ENCODE measurements at places on chromosomes 1 and 21.
A peak's percentile ranks its signal among the peaks of the same experiment; 100 is the strongest.

DNA sequence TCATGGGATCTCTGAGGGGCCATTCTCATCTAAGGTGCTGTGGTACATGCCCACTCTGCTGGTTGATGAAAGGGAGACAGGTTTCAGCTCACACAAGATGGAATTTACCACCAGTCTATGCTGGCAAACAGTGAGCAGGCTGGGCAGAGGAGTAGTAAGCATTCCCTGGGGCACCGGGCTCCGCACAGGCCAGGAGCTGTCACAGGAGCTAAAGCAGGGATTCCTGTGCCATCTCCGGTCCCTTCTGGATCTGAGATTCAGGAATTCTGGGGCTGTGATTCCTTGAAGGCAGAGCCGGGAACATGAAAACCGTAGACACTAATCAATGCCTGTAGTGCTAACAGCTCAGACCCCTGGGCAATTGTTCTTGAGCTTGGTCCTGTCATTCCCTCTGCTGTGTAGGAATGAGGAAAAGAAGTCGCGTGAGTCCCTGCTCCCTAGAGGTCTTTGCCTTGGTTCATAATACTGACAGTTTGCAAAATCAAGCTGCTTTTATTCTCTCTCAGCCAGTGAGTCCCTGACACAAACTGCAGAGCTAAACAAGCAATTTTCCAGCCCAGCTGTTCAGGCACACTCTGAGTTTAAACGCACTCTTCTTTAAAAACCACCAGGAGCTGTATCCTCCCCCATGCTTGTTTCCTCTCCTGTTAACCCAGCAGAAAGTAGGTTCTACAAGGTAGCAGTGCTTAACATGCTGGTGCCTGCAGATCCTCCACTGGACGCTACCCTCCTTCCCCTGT is 52.5 kb downstream of the MDM4 start:
- DNase-seq, result no peak
- peaks cover 28% of the 10 kb centered on the region for H3K4me1 ChIP-seq
- H3K36me3 ChIP-seq, result peaks cover 16% of the 10 kb centered on the region

GRCh38 chr1:73722055-73722454 is 475.9 kb downstream of the LRRIQ3 start:
- H3K36me3 ChIP-seq, result no peaks in the 10 kb centered on the region
- DNase-seq, result no peak
- H3K27me3 ChIP-seq, result no peaks in the 10 kb centered on the region
- H3K4me3 ChIP-seq, result no peak overlapping the region
- no peaks in the 10 kb centered on the region for H3K4me1 ChIP-seq
- H3K27ac ChIP-seq, result no peak overlapping the region

DNA sequence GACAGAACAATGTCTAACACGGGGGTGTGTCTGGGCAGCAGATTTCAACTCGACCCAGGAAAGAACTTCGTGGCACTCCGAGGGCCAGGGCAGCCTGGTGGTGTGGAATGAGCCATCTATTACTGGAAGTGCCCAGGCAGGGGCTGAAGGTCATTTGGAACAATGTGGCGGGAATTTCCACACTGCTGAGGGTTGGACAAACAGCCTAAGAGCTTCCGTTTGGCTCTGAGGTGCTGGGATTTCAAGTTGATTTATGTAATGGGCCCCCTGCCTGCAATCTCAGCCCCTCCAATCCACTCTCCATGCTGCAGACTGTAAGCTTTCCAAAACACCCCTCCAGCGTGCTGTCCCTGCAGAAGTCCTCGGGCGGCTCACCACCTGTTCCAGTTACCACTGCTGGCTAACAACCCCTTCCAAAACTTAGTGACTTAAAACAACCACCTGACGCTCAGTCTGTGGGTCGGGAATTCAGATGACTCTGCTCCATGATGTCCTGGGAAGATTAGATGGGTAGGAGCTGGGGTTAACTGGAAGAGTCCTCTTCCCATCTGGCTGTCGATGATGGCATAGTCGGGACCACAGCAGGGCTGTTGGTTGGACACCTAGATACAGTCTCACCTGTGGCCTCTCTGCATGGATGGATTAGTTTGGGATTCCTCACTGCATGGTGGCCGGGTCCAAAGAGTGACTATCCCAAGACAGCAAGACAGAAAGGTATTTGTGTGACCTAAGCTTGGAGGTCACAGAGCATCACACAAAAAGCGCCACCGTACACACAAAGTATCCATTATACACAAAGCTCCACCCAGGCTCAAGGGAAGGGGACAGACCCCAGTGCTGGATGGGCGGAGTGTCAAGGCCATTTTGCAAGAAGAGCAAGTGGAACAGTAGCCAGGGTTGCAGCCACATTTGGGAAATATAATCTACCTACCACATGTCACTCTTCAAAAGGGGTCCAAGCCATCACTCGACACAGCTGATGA is 89.7 kb upstream of the IFFO2 start:
- no peak overlapping the region for H3K4me3 ChIP-seq
- peaks cover 13% of the 10 kb centered on the region for H3K27me3 ChIP-seq
- no peak for DNase-seq

DNA sequence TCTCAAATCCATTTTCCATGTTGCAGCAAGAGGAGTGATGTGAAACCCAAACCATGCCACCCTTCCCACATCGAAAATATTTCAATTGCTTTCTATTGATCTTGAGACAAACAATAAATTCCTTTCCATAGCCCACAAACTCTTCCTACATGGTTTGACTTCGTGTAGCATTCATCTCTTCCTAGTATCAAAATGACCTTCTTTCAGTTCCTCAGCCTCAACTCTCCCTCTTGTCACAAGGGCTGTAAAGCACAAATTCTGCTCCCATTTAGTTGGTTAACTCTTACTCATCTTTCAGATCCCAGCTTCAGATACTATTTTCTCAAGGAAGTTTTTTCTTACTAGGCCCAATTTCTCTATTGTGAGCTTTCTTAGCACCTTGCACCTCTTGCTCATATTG is 99.0 kb downstream of the ZNF281 start:
- DNase-seq, result no peak
- peak overlapping the region; percentile 4 for H3K27ac ChIP-seq
- H3K4me1 ChIP-seq, result peaks cover 56% of the 10 kb centered on the region
- peaks cover 12% of the 10 kb centered on the region for H3K36me3 ChIP-seq

GRCh38 chr21:15301736-15302135 is 236.9 kb upstream of the NRIP1 start:
- no peak overlapping the region for H3K4me3 ChIP-seq
- H3K36me3 ChIP-seq, result no peaks in the 10 kb centered on the region
- H3K4me1 ChIP-seq, result no peaks in the 10 kb centered on the region
- no peak for DNase-seq
- H3K27ac ChIP-seq, result no peak overlapping the region
- H3K27me3 ChIP-seq, result peaks cover 8% of the 10 kb centered on the region

DNA sequence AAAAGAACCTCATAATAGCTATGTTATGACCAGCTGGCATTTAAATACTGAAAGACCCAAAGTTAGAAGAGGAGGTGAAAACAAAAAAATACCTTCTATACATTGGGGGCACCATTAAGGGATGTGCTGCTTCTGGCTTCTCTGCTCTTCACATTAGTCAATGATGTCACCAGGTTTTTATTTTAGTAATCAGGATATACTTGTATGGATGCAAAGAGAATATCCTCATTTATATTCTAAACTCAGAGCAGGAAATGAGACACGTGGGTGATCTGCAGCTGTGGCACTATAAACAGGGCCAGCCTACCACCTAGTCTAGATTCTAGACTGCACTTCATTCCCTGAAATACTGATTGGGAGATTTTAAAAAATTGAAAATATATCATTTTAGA is 51.2 kb downstream of the WLS start:
- H3K27ac ChIP-seq, result no peak overlapping the region
- no peaks in the 10 kb centered on the region for H3K27me3 ChIP-seq
- H3K36me3 ChIP-seq, result peaks cover 24% of the 10 kb centered on the region
- no peak overlapping the region for H3K4me3 ChIP-seq
- no peak for DNase-seq

DNA sequence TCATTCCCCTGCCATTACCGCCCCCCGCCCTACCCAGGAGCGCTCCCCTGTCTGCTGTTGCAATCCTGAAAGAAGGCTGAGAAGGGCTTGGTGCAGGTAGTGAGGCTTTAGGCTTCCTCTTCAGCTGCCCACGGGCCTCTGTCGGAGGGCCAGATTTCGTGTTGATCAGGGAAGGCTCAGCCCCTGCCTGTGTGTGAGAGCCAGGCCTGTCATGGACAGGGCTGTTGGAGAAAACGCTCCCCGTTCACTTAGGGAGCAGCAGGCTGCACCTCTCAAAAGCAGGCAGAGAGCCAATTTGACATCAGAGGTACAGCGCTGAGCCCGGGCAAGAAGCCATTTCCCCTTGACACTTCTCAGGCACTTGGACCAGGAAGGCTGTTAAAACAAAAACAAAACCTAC is 19.0 kb downstream of the TEX35 start:
- peaks cover 41% of the 10 kb centered on the region for H3K4me1 ChIP-seq
- no peak overlapping the region for H3K27ac ChIP-seq
- no peak overlapping the region for H3K4me3 ChIP-seq
- peaks cover 2% of the 10 kb centered on the region for H3K27me3 ChIP-seq
- H3K36me3 ChIP-seq, result no peaks in the 10 kb centered on the region
- no peak for DNase-seq

GRCh38 chr1:225917101-225917500 is 6.9 kb downstream of the PYCR2 start:
- no peak overlapping the region for H3K4me3 ChIP-seq
- no peaks in the 10 kb centered on the region for H3K27me3 ChIP-seq
- peaks cover 31% of the 10 kb centered on the region for H3K4me1 ChIP-seq
- DNase-seq, result no peak
- H3K27ac ChIP-seq, result peak overlapping the region; percentile 22

GRCh38 chr21:34892209-34892608 is 156.9 kb downstream of the RUNX1 start:
- no peak overlapping the region for H3K27ac ChIP-seq
- H3K4me1 ChIP-seq, result peaks cover 36% of the 10 kb centered on the region
- no peak for DNase-seq
- peak overlapping the region; percentile 83 for H3K4me3 ChIP-seq

GRCh38 chr1:209409780-209410179 is 173.7 kb upstream of the CAMK1G start:
- peaks cover 14% of the 10 kb centered on the region for H3K36me3 ChIP-seq
- H3K27me3 ChIP-seq, result no peaks in the 10 kb centered on the region
- peak overlapping the region; percentile 87 for H3K27ac ChIP-seq
- peak overlapping the region; percentile 24 for H3K4me3 ChIP-seq
- peaks cover 57% of the 10 kb centered on the region for H3K4me1 ChIP-seq

GRCh38 chr1:22494144-22494543 is 42.5 kb downstream of the ZBTB40 start:
- no peaks in the 10 kb centered on the region for H3K4me1 ChIP-seq
- H3K36me3 ChIP-seq, result peaks cover 15% of the 10 kb centered on the region
- no peak overlapping the region for H3K27ac ChIP-seq
- no peak overlapping the region for H3K4me3 ChIP-seq
- H3K27me3 ChIP-seq, result no peaks in the 10 kb centered on the region

DNA sequence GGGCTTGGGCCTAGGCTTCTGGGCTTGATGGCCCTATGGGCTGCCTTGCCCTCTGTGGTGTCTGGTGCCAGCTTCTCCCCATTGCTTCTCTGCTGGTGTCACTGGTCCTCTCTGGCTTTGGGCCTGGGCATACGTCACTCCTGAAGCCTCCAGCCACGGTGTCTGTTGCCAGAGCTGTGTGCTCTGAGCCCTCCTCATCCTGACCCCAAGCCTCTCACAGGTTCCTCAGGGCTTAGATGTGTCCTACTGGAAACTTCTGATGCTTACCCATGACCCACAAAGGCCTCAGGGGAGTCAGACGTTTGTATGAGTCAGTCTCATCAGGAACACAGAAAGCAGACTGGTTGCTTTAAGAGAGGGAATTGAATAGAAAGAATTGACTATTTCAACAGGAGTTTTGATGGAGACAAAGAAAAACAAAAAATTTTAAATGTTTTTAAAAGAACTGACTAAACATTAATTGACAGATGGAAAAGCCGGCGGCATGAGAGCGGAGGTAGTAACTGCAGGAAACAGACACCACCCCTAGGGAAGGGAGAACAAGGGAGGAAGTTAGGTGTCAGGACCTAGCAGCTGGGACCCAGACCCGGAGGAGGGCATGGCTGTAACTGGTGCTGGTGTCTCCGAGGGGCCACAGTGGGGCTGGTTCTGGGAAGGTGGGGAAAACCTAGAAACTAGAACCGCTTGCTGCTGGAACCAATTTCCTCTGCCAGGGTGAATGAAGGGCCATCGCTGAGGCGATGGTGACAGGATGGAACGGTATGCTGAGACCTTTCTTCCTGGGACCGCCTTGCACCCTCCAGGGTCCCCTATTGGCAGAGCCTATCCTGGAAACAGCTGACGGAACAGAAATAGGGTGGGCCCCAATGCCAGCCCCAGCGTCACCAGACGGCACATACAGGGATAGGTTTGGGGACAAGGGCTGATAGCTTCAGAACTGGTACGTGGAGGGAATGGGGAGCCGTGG is 40.0 kb upstream of the CITED4 start:
- peak overlapping the region; percentile 48 for H3K4me3 ChIP-seq
- H3K36me3 ChIP-seq, result no peaks in the 10 kb centered on the region
- peak overlapping the region; percentile 74 for H3K27ac ChIP-seq
- DNase-seq, result peak; percentile 77
- no peaks in the 10 kb centered on the region for H3K27me3 ChIP-seq

DNA sequence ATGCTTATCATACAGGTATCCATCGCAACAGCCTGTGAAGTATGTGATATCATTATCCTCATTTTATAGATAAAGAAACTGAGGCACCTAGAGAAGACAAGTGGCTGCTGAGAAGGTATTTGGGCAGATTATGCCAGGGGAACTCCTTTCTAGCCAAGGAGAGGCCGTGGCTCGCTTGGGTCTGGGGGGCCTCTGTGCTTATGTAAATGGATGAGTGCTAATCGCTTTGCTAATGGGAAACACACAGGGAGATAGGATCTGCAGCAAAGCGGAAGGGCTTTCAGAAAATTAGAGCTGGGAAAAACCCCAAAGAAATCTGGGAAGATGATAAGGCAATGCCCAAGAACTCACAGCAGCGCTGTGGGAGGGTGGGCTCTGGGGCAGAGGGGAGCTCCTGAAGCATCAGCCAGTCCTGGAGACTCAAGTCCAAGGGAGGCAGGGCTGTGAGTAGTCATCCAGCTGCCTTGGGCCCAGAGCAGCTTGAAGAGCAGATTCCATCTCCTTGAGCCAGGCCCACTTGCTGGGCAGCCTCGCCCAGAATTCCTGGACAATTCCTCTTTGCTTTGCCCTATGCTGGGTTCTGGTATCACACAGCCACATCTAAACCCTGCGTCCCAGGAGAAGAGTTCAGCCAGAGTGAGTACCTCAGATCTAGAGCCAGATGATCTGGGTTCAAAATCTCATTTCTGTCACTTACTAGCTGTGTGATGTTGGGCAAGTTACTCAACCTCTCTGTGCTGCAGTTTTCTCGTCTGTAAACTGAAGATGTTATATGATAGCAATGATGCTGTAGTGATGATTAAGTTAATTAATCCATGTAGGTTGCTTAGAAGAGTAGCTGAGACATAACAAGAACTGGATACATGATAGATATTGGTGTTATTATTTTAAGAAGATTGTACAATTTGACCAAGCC is 36.7 kb downstream of the FOXD2 start:
- DNase-seq, result no peak
- H3K36me3 ChIP-seq, result no peaks in the 10 kb centered on the region
- H3K4me1 ChIP-seq, result no peaks in the 10 kb centered on the region
- H3K27me3 ChIP-seq, result peaks cover 12% of the 10 kb centered on the region
- no peak overlapping the region for H3K27ac ChIP-seq

GRCh38 chr1:7538033-7538432 is 233.1 kb upstream of the VAMP3 start:
- no peak overlapping the region for H3K4me3 ChIP-seq
- DNase-seq, result peak; percentile 25
- H3K27me3 ChIP-seq, result no peaks in the 10 kb centered on the region
- H3K36me3 ChIP-seq, result peaks cover 7% of the 10 kb centered on the region
